ENCODE measurements at places on chromosomes 12 and 14. TPM values are rescaled to one million over a fixed set of nuclear protein-coding genes. Genes with fewer than 3 reads are reported as not detected.

FOXG1 gene
- total RNA-seq, result not detected

PRR13 gene
- total RNA-seq, result 206 TPM

TAS2R9 gene
- total RNA-seq, result not detected

NELL2 gene
- 16.4 TPM for total RNA-seq

PLEKHG7 gene
- total RNA-seq, result not detected

IL26 gene
- total RNA-seq, result 8.1 TPM

ADAM21 gene
- total RNA-seq, result not detected

VEZT gene
- total RNA-seq, result 64.7 TPM

BCL2L14 gene
- total RNA-seq, result 10.4 TPM

SLCO1B1 gene
- total RNA-seq, result not detected

TMEM132C gene
- total RNA-seq, result not detected

MANSC4 gene
- total RNA-seq, result not detected

LRRC10 gene
- total RNA-seq, result not detected

EXOC3L4 gene
- total RNA-seq, result not detected

RNASE11 gene
- total RNA-seq, result not detected

EGLN3 gene
- 11.2 TPM for total RNA-seq

MEG3 gene
- total RNA-seq, result not detected

GNG2 gene
- 126 TPM for total RNA-seq

All from activated T-helper 1 cell treated with anti-CD3 and anti-CD28 coated beads, Interleukin-12 subunit alpha, Interleukin-12 subunit beta, Interleukin-2, Interleukin-4 antibody, amounts not matched to agents 30 ng/mL and 10 ng/mL and 1 ng/mL, durations not matched to agents 14 hours and 24 hours and 36 hours (primary cell).